ENCODE measurements at places on chromosomes 11 and 22.

DNA sequence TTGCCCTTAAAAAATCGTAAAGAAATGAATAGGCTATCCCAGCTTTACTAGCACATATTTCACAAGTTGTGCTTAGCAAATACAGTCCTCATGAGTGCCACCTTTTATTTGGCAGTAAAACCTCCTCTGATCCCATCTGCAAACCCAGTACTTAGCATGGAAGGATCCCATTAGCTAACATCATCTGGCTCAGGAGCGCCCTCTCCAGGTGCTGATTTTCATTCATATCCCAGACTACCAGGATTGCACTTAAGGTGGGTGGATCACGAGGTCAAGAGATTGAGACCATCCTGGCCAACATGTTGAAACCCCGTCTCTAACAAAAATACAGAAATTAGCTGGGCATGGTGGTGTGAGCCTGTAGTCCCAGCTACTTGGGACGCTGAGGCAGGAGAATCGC lies 76.1 kb upstream of the PAX6 start:
- DNase-seq, result no peak

DNA sequence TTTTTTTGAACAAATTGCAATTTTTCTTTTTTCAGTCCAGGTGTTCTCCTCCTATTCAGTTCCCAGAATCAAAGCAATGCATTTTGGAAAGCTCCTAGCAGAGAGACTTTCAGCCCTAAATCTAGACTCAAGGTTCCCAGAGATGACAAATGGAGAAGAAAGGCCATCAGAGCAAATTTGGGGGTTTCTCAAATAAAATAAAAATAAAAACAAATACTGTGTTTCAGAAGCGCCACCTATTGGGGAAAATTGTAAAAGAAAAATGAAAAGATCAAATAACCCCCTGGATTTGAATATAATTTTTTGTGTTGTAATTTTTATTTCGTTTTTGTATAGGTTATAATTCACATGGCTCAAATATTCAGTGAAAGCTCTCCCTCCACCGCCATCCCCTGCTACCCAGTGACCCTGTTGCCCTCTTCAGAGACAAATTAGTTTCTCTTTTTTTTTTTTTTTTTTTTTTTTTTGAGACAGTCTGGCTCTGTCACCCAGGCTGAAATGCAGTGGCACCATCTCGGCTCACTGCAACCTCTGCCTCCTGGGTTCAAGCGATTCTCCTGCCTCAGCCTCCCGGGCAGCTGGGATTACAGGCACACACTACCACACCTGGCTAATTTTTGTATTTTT lies 6.2 kb upstream of the UBE4A start:
- peak; percentile 45 for DNase-seq

DNA sequence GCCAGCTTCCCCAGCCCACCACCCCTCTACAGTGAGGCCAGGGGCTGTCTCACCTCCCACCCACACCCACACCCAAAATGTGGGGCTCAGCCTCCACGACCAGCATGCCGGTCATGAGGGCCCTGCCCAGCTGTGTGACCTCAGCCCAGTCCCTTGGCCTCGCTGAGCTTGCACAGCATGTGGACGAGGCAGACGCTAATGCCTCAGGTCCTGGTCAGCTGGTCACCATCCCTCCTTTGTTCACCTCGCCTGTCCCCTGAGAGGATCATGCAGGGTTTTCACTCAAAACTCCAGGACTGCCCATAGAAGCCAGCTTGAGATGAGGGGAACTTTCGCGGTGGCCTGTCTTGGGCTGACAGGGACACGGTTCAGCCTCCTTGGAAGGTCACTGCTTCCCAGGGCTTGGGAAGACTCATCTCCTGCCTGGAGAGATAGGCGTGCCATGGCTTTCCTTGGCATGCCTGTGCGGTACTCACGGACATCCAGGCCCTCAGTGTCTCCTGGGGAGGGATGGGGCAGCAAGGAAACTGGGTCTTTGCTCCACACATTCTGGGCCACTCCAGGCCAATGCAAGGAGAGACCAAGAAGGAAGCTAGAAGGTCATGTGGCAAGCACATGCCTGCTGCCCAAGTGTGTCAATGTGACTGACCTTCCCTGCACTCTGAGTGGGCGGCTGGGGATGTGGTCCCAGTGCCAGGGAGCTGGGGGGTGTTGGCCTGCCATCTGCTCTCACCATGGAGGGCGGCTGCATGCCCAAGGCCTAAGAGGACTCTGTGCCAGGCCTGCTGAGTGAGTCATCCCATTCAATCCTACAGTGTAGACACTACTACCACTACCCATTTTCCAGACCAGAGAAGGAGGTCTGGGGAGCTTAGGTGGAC lies 3.2 kb upstream of the RTN4R start:
- DNase-seq, result no peak

- DNase-seq, result peak; percentile 58
Measured at GRCh38 chr11:95156133-95156721, 66.6 kb downstream of the ENDOD1 start.

DNA sequence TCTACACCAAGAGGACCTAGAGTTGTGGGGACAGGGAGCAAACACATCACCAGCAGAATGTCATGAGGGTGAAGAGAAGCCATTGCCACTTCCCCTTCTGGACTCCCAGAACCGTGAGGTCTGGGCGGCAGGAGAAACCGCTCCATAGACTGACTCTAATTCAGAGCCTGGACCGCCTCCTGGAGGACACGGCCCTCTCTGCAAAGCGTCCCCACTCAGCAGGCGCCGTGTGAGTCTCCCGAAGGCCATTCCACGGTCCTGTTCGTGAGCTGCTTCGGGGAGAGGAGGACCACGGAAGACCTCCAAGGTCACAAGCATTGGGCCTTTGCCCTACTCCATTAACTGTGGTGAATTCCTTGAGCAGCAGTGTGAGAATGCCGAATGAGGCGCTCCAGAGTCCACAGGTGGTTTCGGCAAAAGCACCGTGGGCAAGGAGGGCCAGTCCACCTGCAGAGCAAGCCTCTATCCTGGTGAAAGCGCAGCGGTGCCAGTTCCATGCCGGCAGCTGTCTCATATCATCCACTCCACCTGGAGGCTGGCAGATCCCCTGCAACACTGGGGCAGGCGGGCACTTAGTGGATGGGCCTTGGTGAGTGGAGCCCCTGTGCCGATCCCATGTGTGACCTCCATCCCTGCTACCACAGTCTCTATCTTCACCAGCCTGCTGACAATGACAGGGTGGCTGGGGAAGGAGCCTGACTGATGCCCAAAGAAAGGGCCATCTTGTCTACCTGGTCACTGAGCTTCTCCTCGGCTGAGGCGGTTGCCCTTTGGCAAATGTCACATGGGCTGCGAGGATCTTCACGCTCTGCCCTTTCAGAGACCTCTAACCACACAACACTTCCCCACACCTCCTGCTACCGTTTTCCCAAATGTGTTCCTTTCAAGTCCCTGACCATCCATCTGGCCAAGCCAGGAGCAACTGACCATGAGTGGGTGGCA lies 7.5 kb downstream of the C11orf21 start:
- peak; percentile 65 for DNase-seq

GRCh38 chr11:130175898-130176297 lies 16.3 kb downstream of the ST14 start:
- peak; percentile 43 for DNase-seq

DNA sequence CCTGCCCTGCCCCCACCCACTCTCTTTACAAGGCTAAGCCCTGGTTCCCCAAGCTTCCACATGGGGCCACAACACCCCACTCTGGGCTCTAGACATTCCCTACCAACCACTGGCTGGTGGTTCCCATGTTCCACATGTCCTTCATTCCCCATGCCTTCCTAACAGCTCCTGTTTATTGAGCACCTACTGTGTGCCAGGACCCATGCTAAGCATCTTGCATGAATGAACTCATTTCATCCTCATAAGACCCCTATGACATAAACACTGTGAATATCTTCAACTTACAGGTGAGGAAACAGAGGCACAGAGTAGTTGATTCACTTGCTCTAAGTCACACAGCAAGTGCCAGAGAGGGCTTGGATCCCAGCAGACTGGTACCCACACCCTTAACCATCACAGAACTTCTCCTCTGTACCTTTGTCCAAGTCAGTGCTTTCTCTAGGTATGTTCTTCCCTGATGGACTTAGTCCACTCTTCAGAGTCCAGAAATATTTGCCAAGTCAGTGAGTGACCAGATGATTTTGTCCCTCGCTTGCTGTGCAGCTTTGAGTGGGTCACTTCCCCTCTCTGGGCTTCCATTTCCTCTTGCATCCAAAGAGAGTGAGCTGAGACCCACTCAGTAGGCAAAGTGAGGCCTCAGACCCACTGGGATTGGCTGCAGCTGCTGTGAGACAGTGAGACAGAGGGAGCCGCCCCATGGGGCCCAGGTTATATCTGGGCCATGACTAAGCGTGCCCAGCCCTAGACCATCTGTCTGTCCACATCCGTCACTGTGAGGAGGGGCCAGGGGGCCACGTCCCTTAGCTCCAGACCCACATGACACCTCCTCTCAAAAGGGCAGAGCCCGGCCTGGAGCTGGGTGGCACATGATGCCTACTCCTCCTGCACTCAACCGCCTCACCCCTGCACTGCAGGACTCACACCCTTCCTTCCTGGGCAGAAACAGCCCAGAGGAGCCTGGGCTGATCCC lies 132.4 kb downstream of the MN1 start:
- peak; percentile 87 for DNase-seq

Measured in osteoblast (primary cell).